ENCODE measurements at places on chromosomes 2 and 18. TPM values are rescaled to one million over a fixed set of nuclear protein-coding genes. Genes with fewer than 3 reads are reported as not detected.

TLX2 gene
- not detected for total RNA-seq

CRYBA2 gene
- not detected for total RNA-seq

TFPI gene
- total RNA-seq, result 109 TPM

SLC11A1 gene
- total RNA-seq, result 28.8 TPM

CHRND gene
- not detected for total RNA-seq

Data from posterior vena cava (tissue), 2 donors.